ENCODE measurements at places on chromosomes 4 and X.

DNA sequence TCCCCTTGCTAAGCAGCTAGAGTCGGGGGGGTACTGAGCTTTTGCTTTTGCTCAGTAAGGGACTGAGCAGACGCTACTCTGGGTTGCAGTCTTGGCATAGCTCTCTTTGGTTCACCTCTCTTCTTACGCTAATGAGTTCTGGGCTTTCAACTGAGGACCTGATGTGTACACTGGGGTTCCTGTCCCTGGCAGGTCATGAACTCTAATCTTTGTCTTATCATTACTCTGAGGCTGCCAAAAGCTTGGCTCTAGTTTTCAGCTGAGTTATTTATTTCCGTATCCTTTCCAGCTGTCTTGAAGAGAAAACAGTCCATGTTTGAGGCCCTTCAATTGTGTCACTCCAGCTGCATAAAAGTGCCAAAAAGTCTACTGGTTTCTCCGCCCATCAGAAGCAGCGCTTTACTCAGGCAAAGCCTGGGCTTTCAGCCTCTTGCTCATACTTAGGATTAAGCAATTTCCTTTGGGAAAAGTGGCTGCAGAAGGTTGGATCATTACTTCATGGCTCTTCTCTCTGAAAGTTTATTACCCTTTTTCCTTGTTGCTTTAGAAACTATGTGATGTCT is 121.0 kb upstream of the STOX2 start:
- DNase-seq, result no peak

- DNase-seq, result no peak
Measured at GRCh38 chrX:578531-578930, 52.1 kb upstream of the SHOX start.

DNA sequence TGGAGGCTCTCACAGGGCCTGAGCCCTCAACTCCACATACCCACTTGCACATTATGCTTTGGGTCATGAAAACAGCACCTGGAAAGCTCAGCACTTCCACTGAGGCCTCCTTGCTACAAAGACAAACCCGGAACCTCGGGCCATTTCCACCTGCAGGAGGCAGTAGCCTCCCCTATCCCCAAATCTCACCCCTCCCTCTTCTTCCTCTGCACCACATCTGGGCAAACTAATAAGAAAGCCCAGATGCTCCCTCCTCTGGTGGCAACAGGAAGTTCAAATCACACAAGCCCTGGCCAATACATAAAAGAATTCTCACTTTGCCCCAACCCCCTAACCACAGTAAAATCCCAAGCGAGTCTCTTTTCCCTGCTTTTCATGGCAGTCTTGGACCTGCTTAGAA is 136.4 kb downstream of the MAPK10 start:
- DNase-seq, result peak; percentile 64

DNA sequence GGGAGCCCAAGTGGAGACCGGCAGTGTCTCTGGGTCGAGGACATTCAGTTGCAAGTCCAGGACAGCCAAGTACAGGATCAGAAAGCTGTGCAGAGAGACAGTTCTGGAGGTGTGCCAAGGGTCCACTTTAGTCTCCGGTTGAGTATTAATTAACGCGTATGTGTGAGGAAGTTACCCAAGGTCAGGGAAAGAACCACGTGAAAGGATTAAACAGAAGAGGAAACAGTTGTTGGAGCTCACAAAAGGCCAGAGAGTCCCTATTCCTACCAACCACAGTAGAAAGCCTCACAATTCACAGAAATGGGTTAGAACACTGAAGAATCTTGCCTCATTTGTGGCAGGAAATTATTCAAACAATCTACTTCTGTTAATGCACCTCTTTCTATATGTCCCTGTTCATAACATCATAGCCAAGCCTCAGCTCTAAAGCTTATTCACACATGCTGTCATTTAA is 17.9 kb upstream of the NSUN7 start:
- DNase-seq, result no peak

DNA sequence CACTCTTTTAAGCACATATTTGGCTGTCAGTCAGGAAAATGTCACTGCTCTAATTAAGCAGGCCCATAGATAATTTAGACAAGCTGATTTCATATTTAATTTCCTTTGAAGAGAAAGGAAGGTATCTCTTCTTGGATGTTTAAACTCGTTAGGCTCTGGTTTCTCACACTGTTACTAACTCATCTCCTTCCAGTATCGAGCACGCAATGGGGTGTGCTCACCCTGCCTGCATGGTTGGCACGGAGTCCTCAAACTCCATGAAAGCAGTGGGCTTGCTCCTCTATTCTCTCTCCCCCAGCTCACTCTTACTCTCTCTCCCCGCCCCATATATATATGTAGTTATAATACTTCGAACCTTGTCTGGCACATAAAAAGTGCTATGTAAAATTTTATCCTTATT is 76.9 kb downstream of the EGF start:
- no peak for DNase-seq

GRCh38 chr4:184136525-184136924 is 81.1 kb downstream of the ENPP6 start:
- no peak for DNase-seq

GRCh38 chr4:94235825-94236224 is 28.2 kb downstream of the SMARCAD1 start:
- DNase-seq, result no peak

GRCh38 chrX:14027036-14027435 is 2.7 kb downstream of the GEMIN8 start:
- peak; percentile 20 for DNase-seq

DNA sequence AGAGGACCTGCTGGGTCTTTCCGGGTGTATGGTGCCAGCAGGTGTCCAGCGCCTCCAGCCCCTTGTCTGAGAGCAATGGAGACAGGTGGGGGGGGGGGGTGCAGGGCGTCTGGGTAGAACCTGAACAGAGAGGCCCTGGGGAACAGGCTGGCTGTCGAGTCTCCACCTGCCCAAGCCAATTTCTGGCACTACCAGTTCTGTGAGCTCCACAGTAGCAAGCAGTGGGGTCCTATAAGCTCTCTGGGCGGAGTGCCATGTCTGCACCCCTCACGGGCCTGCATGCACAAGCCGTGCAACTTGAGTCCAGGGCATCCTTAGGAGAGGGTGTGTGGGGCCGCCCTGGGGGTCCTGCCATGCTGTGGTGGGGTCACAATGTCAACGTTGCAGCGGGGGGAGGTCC is 10.1 kb upstream of the FGFR3 start:
- no peak for DNase-seq

- peak; percentile 22 for DNase-seq
Measured at GRCh38 chrX:30570505-30570904, 7.1 kb downstream of the TASL start.

DNA sequence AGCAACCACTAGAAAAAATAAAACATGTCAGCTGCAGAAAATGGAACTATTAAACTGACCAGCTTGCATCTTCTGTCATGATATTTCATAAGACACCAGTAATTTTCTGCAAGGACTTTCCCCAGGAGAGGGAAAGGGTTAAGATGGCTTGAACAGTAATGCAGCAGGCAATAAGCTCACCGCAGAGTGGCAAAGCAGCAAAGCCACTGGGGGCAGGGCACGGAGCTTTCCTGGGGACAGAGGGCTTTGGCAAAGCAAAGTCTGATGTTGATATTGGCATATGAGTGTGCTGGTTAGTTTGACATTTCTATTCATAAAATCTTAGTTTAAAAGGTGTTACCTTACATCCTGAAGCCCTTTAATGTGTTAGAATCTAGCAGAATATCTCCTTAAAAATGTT is 55.1 kb upstream of the NAP1L5 start:
- DNase-seq, result no peak

- DNase-seq, result no peak
Measured at GRCh38 chr4:184616633-184617551, 32.4 kb downstream of the CASP3 start.

DNA sequence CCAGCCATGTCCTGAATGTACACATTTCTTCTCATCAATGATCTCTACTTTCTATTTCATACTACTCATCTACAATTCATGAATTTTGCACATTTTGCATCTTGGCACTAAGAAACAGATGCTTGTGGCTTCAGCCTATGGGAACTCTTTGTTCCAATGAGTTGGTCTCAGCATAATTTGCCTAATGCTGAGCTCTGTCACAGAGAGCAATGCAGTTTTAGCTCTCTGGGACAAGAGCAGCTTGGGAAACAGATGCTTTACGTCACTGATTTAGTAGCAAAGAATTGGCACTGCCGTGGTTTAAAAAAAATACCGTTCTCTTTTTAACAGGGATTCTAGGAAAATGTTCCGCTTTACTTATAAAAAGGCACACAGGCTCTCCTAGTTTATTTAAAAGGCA is 162.4 kb downstream of the WDFY3 start:
- DNase-seq, result no peak

DNA sequence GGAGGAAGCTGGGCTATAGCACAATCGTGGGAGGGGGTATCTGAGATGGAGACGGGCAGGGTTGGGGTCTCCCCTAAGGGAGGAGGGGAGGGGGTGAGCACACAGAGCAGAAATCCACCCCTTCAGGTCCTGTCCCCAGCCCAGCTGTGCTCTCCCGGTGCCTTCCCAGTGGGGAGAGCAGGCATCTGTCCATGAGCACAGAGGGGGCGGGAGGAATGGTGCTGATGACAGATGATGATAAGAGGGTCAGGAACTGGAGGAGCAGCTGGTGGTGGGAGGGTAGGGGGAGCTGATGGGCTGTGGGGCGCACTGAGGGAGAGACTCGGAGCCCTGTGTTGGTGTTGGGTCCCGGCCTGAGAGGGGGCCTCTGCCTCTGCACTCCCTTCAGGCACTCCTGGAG is 8.6 kb downstream of the ATP2B3 start:
- DNase-seq, result no peak

GRCh38 chr4:8468746-8469535 is 28.4 kb downstream of the TRMT44 start:
- peak; percentile 29 for DNase-seq

GRCh38 chr4:128468123-128468989 is 180.7 kb upstream of the PGRMC2 start:
- peak; percentile 91 for DNase-seq

DNA sequence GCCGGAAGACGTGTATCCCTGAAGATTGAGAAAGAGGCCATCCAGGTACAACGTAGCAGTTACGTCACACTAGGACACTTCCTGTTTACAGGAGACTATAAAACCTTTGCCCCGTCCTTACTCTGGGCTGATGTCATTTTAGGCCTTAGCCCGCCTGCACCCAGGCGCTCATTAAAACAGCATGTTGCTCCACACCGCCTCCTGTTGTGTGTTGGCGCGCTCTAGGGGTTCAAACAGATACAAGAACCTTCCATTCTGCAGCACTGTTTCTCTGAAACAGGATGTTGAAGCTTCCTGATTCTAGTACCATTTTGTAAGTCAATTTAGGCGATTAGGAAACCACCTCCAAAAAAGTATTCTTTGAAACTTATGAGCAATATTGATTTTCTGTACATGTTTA is 722.1 kb downstream of the PCDH7 start:
- no peak for DNase-seq

DNA sequence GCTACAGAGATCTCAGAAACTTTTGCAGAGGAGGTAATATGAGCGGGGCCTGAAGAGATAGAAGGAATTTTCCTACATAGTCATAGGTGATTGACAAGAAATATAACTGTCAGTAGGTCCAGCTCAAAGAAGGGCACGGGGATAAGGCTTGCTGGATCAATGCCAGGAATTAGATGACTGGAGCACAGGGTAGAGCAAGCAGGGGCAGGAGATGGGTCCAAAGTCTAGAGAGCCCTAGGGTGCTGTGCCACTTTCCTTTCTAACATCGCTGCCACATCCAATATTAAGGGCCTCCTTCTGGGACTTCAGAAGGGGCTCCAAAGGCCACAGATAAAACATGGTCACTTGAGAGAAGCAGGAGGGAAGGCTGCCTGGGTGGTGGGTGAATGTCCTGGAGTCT is 402.2 kb downstream of the MID1IP1 start:
- DNase-seq, result no peak

DNA sequence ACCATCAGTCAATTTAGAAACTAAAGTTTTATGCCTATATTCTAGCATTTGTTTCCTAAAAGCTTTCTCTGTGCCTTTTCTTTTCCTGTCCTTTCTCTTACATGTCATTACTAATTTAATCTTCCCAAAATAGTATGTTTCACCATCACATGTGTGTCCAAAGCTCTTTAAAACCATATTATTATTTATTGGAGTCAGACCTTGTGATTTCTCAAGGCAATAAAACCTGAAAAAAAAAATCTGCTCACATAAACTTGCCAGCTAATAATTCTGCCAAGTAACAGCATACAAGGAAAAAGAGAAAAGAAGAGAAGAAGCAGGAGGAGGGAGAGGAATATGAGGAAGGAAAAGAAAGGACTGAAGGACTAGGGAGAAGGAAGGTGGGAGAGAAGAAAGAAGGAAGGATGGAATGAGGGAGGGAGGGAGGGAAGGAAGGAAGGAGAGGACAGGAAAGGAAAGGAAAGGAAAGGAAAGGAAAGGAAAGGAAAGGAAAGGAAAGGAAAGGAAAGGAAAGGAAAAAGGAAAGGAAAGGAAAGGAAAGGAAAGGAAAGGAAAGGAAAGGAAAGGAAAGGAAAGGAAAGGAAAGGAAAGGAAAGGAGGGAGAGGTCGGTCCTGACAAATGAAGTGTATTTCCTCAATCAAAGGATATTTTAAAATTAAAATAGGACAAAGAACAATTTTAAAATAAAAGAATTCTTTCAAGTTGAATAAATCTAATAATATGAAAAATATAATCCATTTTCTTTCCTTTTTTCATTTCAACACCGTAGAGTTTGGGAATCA is 57.4 kb downstream of the ANTXR2 start:
- DNase-seq, result no peak

GRCh38 chrX:71128166-71128833 is 9.9 kb downstream of the MED12 start:
- DNase-seq, result no peak

GRCh38 chr4:165724786-165725185 is 148.3 kb upstream of the TLL1 start:
- DNase-seq, result no peak

DNA sequence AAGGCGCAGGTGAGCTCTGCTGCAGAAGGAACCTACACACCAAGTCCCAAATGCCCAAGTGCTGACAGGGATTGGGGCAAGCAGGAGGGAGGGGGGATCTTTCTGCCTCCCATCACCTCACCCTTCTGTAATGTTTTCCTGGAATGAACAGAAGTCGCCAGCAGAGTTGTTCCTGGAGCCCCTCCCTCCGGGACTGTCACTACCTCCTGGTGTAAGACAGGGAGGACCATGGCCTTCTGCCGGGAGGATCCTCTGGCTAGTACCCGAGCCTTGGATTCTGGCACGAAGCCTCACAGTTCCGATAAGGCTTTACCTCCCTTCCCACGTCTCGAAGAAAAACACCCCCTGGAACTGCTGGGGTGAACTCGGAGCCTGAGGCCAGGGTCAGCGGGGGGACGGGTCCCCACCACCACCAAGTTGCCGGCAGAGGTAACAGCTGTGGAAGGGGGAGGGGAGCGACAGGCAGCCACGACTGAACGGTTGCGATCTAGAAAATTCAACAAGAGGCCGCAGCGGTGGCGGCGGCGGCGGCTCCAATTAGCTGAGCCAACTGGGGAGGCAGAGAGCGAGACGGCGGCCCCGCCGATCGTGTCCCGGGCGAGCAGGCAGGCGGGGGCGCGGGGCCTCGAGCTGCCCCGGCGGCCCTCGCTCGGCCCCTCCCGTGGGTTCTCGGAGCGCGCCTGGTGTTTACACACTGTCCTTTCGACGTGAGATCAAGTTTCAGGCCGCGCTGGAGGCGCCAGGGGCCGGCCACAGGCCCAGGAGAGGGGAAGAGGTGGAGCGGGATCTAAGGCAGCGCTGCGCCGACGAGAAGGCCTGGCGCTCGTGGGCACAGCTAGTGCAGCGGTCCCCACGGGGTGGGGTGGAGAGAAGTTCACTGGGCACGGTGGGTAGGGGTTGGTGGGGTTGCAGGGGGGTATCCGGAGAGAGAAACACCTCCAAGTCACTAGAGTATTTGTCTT is 53.7 kb upstream of the BCOR start:
- DNase-seq, result no peak
